CD4-positive, alpha-beta T cell (primary cell): ENCODE measurements at places on chromosomes 12 and 14.

GRCh38 chr14:54806616-54807015 is 96.0 kb downstream of the GCH1 start:
- DNase-seq, result no peak

- DNase-seq, result no peak
Observed at GRCh38 chr14:84128050-84128449, 1401.9 kb upstream of the FLRT2 start.

GRCh38 chr12:8018666-8019581 is 13.6 kb upstream of the FOXJ2 start:
- DNase-seq, result no peak

GRCh38 chr12:19978193-19978592 is 390.1 kb upstream of the PDE3A start:
- DNase-seq, result no peak

DNA sequence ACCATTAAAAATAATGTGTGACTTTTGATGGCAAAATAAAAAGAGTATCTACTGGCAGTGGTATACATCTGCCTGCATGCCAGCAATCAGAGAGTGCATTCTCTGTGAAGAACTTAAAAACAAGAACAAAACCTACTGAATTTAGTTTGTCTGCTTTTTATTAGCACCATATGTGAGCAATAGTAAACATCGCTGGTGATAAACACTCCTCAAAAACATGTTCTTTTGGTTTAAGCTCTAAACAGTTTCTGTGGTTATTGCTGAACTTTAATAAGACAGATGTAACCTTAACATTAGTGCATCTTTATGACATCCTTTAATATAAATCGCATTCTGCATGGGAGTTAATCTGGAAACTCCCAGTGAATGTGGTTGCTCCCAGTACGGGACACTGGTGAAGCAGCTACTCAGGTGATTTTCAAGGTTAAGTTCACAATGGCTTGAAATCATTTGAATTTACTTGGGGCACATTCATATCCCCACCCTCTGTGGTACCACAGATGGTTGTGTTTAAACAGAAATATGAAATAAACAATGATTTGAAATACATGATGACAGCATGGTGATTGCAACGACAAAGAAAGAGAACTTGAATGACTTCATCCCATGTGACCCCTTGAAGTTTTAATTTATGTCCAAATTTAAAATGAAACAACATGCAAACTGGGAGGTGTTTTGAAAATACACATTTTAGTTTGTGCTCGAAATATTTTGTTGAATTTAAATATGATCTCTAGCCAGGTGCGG is 285.9 kb downstream of the FOXN3 start:
- no peak for DNase-seq

GRCh38 chr14:71267007-71267513 is 359.8 kb downstream of the PCNX1 start:
- DNase-seq, result no peak

GRCh38 chr14:76962303-76962660 is 66.2 kb downstream of the IRF2BPL start:
- DNase-seq, result no peak

DNA sequence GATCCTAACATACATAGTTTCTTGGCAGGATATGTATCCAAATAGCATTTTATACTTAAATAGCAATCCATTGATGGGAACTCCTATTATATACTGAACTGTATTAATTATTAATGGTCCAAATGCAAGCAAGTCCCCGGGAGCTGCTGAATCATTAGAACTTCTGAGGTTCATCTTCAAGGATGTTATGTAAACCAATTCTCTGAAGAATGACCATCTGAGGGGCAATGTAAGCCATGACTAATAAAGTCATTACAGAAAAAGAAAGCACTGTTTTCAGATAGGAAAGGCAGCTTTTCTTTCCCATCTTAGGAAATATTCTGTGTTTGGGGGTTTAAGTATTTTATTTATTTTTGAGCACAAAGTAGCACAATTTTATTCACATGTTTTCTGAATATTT is 166.1 kb upstream of the SLC16A7 start:
- no peak for DNase-seq

GRCh38 chr12:89040146-89040964 is 311.9 kb downstream of the DUSP6 start:
- peak; percentile 42 for DNase-seq

DNA sequence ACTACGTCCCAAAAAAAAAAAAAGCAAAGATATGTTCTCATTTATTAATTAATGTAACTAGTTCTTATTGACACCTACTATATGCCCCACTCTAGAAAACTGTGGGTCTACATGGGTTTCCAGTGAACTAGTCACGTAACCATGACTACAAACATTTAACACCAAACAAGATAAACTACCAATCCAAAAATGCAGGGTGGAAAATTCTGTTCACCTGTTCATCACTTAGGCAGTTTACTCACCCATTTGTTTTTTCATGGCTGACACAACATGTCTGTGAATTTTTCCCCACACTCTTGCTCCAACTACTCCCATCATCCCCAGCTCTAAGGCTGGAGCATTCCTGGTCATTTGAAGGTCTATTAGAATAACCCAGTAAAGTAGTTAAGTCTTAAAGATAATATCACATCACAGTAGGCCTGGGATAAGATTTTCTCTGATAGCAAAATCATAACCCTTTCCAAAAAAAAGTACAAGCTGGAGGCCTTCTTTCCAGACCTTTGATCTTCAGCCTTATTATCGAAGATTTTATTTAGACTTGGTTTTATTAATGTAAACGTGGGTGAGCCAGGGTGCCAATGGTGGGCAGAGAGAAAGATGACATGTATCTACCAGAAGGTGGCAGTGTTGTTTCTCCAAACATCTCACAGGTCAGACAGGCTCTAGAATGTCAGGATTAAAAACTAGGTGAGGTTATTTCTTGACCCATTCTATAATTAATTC is 61.6 kb upstream of the DAAM1 start:
- DNase-seq, result no peak

GRCh38 chr12:82596483-82596882 is 90.2 kb upstream of the TMTC2 start:
- no peak for DNase-seq

- no peak for DNase-seq
Observed at GRCh38 chr12:132270969-132271754, 58.2 kb downstream of the GALNT9 start.

- no peak for DNase-seq
Observed at GRCh38 chr12:130768120-130768519, 52.0 kb upstream of the RIMBP2 start.

DNA sequence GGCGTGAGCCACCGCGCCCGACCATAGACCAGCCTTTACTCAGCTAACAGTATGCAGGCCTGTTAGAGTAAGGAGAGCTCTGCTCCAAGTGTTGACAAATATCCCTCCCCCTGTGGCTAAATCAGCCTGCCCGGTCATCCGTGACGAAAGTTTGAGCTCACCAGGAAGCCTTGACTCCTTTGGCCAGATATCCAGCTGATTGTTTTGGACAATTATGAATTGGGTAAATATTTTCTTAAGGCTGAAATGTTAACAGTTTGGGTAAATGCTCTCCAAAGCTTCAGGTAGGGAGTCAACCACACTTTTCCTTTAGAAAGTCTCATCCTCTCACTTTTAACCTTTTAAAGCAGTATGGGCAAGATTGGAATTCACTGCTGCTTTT is 157.9 kb downstream of the PAWR start:
- DNase-seq, result no peak

GRCh38 chr14:59254911-59255545 is 66.6 kb downstream of the DAAM1 start:
- DNase-seq, result no peak

DNA sequence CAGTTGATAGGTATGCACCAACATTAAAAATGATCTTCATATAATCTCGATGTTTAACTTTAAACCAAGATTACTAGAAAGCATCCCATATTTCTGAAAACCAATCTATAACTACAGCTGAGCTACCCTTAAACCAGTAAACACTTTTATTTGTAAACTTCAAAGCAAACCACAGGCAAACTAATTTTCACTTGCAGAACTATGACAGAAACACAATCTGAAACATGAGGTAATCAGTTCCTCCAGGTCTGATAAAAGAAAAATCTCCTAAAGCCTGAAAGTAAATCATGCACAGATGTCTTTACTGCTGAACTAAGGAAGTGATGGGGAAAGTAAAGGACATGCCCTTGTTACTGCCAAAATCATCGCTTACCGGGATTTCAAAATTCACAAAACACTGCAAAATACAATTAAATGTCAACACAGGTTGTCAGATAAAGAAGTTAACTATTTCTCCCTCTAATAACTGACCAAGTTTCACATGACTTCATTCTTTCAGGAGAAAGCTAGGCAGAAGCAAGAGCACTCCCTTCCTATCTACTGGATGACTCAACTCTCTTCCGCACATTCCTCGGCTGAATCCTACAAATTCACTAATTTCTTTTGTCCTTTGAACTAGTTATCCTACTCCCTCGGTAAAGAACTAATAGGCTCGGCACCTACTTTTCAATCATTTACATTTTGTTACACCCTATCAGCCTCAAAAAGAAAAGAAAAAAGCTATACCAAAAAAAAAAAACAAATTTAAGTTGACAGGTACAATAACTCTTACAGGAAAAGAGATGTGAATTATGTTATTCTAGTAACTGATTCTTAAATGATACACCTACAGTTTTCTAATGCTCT is 1.4 kb downstream of the EEA1 start:
- no peak for DNase-seq

GRCh38 chr12:123062681-123063486 is 82.4 kb downstream of the ARL6IP4 start:
- peak; percentile 26 for DNase-seq

DNA sequence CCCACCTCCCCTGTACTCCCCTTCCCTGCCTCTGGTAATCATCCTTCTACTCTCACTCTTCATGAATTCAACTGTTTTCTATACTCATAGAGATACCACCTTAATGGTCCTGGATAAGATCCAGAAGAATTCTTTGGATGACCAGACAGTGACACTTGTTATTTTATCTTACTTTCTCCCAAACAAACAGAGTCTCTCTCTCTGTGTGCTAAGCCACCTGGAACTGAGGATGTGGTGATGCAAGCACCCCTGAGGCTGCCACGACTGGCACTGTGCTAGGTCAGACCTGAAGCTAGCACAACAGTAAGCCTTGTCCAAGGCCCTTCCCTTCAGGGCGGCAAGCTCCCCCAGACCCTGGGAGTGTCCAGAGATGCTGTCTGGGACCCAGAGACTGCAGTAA is 250.2 kb downstream of the C12orf50 start:
- no peak for DNase-seq

DNA sequence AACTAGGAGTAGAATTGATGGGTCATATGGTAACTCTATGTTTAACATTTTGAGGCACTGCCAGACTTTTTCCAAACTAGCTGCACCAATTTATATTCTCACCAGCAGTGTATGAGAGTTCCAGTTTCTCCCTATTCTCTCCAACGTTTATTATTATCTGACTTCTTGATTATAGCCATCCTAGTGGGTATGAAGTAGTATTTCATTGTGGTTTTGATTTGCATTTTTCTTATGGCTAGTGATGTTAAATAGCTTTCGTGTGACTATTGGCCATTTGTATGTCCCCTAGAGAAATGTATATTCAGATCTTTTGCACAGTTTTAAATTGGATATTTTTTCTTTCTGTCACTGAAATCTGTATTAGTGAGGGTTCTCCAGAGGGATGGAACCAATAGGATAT is 37.8 kb downstream of the HELB start:
- DNase-seq, result no peak

GRCh38 chr14:65421201-65421981 is 8.9 kb downstream of the FUT8 start:
- DNase-seq, result no peak

DNA sequence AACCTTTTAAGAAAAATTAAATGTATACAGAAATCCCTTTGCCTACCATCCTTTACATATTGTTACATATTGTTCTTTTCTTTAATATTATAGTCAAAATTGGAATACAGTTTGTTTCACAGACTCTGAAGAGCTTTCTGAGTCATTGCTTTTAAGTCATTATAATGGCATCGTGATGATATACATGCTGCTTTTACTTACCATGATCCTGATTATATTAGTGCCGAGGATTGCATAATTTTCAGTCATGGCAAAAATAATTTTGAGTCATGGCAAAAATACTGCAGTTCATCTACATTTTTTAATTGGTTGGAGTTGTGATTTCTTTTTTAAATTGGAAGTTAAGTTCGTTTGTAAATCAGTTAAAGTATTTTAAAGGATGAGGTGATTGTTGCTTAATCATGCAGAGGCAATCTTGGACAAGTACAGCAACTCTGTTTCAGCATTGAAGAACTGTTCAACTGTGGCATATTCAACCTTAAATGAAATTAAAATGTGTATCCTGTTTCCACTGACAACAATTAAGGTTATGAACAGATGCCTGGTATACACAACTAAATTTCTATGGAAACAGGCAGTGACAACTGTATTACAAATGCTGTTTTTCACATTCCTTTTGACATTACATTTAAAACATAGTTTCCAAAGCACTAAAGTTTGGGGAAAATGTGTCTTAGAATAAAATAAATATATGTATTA is 142.3 kb downstream of the PCNX1 start:
- no peak for DNase-seq

DNA sequence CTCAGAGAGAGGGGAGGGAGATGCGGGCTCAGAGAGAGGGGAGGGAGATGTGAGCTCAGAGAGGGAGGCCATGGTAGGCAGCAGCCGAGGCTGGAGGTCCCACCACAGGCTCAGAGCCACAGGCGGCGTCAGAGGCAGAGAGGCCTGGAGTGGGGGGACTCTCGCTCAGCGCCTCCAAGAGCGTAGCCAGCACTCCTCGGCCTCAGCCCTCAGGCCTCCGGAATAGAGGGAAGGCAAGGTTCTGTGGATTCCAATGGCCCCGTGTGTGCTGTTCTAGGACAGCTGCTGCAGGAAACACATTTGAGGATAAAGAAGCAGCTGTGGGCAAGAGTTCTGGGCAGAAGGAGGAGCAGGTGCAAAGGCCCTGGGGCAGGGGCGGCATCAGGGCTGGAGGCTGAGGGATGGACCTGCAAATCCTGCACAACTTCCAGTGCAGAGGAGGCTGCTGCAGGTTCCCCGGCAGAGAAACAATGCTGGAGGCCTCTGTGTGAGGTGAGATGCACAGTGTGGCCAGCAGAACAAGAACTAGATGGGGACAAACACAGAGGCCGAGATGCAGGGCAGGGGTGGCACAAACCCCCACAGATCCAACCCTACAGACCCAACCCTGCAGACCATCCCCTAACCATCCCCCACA is 59.1 kb upstream of the GALNT9 start:
- no peak for DNase-seq

GRCh38 chr12:92942905-92943304 is 13.8 kb upstream of the EEA1 start:
- DNase-seq, result no peak

DNA sequence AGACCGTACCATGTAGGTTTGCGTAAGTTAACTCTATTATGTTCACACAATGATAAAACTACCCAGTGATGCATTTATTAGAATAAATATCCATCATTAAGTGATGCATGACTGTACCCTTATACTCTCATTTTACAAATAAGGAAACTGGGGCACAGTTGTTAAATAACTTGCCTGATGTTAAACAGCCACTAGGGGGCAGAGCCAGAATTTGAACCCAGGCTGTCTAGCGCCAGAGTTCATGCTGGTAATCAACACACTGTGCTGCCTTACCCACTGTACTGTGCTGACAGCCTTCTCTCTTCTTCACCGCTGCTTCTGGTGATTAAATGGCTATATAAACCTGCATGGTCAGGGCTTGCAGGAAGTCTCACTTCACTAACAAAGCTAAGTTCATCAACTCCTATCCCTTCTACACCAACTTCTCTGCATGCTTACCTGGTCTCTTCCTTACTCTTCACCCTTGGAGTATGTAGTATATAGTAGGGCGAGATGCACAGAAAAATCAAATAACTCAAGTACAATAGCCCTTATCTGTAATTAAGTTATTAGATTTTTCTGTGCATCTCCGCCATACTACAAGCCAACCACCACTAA is 43.6 kb upstream of the APPL2 start:
- DNase-seq, result no peak
